ENCODE measurements at places on chromosomes 6 and 20.
A peak's percentile ranks its signal among the peaks of the same experiment; 100 is the strongest.

DNA sequence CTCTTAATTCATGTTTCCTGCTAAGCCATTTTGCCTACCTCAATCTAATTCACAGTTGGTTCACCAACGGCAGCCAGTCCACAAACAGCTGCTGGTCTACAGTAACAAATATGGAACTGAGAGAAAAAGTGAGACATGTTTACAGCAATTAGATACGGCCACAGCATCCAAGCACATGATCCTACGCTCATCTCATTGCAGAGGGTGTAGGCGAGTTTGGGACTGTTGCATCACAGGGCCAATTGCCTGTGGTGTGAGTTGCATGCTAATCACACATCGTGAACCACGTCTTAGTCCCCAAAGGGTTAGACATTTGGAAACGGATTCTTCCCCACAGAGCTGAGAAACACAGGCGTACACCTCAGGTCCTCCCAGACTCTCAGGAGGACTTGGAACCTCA, 166.9 kb downstream of the EYA2 start:
- no peak for ATAC-seq

GRCh38 chr6:78910591-78911171, 43.3 kb downstream of the IRAK1BP1 start:
- peak; percentile 34 for ATAC-seq

GRCh38 chr6:52361414-52361944, 472 bp upstream of the PAQR8 start:
- ATAC-seq: peak; percentile 21

DNA sequence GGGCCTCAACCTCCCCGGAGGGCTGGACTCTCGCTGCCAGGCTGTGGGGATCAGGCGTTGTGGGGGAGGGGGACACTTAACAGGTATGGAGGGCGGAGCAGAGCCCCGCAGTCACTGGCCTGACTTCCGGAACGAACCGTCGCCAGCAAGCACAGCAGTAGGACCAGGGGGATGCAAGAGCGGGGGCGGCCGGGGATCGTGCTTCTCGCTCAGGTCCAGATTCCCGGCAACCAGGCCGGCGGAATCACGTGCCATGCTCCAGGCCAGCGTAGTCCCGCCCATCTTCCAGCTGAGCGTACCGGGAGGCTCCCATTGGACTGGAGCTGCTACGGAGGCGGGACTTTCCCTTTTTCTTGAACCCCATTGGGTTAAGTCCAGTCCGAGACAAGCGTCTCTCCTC, 10.0 kb upstream of the POU5F1 start:
- ATAC-seq: peak; percentile 83

DNA sequence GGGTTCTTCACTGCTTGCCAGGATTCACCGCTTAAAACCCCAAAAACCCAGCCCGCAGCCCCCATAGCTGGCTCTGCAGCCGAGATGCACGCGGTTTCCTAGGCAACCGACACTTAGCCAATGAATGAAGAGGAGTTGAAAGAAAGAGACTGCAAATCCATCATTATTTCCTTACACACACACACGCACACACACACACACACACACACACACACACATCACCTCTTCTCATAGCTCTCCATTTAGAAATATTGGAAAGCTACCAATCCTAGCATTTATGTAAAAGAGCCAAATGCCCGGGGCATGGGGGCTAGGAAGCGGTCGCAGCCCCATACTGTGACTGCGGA, 3.4 kb upstream of the TUBB2B start:
- ATAC-seq: no peak

DNA sequence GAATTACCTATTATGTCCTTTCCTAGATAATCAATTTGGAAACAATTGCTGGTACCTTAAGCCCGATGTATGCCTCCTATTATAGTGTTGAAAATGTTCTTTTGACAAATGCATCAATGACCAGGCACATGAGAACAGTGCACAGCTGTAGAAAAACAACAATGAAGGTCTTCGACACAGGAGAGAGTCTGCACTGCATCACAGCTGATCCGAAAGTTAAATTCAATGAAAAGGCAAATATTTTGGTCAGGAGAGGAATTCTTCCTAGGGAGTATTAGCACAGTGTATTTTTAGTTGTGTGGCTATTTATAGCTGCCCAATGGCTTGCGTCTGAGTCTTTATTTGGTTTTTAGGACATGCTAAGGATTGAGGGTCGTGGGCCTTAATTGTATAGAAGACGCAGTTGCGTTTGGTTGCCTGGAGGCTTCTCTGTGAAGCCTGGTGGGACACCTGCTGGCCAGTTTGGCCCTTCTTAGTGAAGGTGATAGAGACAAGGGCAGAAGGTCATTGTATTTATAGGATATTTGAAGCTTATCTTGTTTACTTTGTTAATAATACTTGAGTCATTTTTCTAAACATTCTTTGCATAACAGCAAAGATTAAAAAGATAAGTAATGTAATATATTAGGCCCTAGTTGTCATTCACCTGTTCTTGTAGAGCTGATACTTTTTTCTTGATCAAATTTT, 72.3 kb downstream of the CDYL start:
- ATAC-seq: no peak

- no peak for ATAC-seq
These were observed 119.3 kb downstream of the ASCC3 start for GRCh38 chr6:100761841-100762240.

DNA sequence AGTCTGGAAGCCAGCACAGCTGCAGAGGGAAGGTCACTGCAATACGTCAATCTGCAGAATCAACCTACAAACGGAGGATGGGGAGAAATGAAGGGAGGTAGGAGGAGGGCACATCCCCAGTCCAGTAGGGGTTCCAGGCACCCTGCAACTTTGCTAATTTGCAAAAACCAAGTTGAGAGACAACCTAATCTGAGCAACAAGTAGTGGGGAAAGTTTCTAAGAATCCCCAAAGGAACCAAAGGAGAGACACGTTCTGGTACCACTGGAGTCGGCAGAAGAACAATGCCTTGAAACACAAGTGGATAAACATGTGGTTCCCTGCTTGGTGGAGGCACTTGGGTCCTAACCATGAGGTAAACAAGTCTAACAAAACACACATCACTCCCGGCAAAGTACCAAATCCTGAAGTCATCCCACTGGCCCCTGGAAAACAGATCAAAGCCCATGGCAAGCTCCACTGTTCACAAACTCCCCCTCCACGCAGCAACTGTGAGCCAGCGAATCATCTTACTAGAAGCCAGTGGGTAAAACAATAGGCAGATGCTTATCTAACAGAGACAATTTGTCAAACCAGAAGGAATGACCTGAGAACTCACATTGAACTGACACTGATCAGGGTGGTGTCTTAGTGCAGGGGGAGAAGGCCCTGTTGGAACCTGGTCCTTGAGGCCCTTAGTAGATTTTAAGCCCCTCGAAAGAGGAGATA, 4.7 kb downstream of the MRPS18A start:
- ATAC-seq: no peak

GRCh38 chr20:44849703-44850102, 35.8 kb upstream of the YWHAB start:
- no peak for ATAC-seq

DNA sequence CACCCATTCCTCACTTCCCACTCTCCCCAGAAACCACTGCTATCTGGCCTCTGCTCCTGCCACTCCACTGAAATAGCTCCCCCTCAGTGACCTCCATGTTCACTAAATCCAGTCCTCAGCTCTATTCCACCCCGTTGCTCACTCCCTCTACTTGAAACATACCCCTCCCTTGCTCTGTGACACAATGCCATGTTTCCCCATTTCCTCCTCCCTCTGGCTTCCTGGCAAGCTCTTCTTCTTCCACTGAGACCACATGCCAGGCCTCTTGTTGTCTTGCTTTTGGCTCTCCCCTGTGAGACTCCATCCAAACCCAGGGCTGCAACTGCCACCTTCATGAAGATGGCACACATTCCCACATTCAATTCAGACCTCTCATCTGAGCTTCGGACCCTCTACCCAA, 13.9 kb downstream of the TMEM151B start:
- no peak for ATAC-seq

GRCh38 chr6:79202556-79202955, 31.9 kb downstream of the HMGN3 start:
- no peak for ATAC-seq

GRCh38 chr20:44336086-44336485, 757 bp upstream of the R3HDML start:
- no peak for ATAC-seq

DNA sequence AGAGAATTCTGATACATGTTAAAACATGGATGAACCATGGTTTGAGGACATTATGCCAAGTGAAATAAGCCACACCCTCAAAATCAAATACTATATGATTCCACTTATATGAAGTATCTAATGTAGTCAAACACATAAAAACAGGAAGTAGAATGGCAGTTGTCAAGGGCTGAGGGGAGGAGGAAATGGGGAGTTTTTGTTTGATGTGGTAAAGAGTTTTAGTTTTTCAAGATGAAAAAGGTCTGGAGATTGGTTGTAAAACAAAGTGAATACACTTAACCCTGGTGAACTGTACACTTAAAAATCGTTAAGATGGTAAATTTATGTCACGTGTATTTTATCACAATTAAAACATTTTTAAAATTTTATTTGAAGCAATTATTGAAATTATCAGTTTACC, 127.4 kb upstream of the GRIK2 start:
- no peak for ATAC-seq

DNA sequence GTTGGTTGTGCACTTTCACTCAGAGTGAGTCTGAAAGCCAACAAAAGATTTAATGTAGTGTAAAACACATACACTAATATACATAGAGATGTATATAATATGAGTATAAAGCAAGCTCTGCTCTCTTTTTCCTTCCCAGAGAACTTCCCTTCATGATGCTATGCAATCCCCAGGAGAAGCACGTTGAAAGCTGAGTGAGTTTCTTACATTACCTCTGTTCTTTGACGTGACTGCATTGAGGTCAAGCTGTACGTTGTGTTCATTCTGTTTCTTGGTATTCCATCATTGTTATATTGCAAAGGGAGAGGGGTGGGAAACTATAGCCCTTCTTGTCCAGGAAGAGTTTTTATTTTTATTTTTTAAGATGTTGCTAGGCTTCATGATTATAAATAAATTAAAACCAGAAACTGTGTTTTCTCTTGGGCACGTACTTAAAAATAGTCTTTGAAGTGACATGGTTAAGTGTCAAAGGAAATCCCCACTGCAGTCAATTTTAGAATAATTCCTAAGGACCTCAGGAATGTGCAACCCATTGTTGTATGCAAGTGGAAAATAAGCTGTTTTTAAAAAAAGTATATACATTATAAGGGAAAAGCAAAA, 651.0 kb downstream of the CD109 start:
- ATAC-seq: no peak

DNA sequence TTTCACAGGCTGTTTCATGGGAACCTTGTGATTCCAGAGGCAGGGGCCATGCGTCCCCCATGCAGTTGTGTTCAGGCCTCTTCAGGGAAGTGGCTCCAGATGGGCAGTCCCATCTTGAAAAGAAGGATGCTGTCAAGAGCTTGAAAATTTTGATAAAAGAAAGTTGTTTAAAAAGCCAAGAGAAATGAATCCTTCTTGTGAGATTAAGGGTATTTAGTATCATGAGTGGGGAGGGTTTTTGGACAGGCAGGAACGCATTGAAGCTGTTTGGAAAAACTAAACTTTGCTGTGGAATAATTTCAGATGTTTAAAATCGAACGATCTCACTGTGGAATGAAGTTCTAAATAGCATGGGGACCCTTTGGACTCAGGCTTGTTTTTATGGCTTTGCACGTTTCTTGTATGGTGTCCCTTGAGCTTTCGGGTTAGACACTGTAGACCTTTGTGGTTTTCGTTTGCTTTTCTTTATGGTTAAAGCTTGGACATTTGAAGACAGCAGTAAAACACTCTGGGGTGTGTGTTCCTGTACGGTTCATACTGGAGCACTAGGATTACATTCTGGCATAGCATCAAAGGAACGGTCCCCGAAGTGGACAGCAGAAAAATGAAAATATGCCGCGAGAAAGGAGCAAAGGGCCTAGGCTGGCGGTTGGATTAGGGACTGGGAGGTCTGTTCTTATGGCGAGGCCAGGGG, 18.2 kb downstream of the KIF25 start:
- ATAC-seq: no peak

GRCh38 chr6:158970640-158971275, 29.2 kb downstream of the RSPH3 start:
- ATAC-seq: no peak

DNA sequence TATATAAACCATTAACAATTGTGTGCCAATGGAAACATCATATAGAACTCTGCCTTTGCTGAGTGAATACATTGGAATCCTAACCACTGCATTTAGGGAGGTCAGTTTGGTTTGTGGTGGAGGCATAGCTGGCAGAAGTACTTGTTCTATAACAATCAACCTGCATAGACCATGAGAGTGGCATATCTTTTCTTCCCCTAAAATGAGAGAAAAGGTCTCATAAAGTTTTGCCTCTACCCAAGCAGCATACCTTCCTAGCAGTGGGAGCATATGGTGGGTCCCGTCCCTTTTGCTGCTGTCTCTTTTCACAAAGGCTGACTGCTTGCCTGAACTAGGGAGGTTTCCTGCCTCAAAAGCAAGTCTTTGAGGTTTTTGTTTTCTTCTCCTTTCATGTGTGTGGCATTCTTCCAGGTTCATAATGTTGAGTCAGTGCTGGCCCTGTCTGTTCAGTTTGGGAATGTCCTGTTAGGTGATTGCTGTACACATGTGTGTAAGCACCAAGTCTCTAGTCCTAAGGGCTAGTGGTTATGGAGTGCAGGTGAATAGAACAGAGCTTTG, 61.2 kb upstream of the SUPT3H start:
- ATAC-seq: no peak

- no peak for ATAC-seq
These were observed 113.5 kb downstream of the TOX2 start for GRCh38 chr20:44028003-44028730.

- no peak for ATAC-seq
These were observed 2.4 kb downstream of the EDEM2 start for GRCh38 chr20:35144694-35145093.

DNA sequence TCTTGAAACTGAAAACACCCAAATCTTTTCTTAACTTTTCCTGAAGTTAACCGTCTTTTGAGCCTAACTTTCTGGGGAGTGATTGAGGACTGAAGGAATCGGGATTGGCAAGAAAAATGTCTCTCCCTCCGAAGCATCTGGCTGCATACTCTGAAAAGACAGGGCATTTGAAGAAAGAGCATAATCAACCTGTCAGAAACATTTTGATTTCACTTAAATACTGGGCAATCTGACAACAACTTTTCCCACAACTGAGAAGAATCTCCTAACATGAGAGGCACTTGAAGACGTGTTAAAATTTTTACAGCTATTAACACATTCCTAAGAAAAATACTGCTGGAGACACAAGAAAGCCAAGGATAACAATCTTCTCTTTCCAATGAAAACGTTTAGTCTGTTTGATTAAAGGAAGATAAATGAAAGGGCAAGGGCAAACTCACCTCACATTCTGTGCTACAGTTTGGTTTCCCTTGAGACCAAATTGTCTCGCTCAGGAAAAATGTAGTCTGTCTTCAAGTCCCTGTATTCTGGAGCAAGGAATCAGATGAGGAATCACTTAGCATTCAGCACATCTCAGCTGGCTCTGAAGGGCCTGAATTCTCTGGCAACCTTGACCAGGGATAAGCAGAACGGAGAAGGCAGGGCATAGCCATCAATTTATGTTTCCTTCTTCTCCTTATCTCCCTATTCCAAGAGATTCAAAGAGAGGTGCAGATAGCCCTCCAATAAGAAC, 76.1 kb downstream of the TBX18 start:
- no peak for ATAC-seq
